ENCODE measurements at places on chromosomes 4 and X.
A peak's percentile ranks its signal among the peaks of the same experiment; 100 is the strongest.

GRCh38 chr4:115596265-115597001 is 483.0 kb upstream of the NDST4 start:
- no peak for DNase-seq

- no peak for DNase-seq
Observed at GRCh38 chr4:108762559-108763225, at the start of gene ETNPPL. ETNPPL (minus strand) TSS chr4:108763053; CDS start chr4:108762898, 155 bp downstream.

DNA sequence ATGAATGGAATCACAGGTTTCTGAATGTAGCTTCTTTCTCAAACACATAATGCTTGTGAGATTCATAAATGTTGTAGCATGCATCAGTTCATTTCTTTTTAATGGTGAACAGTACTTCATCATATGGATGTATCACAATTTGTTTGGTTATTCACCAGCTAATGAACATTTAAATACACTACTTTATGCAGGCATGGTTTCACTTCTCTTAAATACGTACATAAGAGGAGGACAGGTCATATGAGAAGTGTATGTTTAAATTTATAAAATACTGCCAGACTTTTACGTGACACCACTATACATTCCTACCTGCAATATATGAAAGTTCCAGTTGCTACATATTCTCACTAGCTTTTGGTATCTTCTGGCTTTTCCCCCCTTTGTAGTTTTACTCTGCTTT is 65.4 kb downstream of the ANKRD17 start:
- DNase-seq: no peak

DNA sequence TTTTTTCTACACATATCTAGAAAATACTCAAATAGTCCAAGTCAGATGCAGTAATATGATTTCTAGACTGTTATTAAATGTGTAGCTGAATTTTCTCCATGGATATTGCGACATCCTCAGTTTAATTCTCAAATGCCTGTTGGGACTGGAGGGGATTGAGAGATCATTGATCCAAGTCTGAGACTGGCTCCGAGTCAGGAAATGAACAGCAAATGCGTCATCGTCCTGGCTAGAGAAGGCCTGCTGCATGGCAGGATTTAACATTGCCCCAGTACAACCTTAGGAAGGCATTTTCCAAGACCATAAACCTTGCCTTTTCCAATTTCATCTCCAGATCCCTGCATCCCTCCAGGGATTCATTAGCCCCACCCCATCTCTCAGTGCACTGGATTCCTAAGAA is 56.6 kb upstream of the SLC6A14 start:
- no peak for DNase-seq

DNA sequence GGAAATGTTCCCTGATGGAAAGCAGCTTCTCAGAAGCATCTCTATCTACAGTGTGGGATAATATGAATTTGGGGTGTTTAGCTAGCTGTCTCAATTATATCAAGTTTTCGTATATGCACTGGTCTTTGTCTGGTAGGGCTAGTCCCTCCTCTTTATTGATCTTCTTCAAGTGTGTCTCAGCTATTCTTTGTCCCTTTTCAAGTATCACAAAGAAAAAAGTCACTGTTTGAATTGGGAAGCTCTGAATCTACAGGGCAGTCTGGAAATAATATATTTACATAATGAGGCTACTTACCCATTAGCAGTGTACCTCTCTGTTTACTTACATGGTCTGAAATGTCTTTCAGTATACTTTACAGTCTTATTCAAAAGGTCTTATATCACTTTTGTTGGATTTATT is 526.0 kb downstream of the IL1RAPL1 start:
- no peak for DNase-seq

DNA sequence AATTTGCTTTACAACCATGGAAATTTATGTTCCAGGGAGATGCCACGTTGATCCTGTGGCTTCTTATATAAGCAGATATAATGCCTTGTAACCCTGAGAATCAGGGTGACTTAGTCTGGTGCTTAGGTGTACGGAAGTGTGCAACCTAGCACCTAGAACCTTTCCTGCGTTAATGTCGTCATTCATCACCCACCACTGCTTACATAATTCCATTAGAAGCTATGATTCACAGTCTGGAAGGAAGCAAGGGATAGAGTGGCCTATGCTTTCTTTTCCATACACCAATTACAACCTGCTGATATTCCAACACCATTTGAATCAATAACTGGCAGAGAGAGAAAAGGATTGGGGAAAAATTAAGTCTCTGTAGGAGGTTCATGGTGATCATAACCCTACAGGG is 17.3 kb upstream of the CXCL8 start:
- no peak for DNase-seq

DNA sequence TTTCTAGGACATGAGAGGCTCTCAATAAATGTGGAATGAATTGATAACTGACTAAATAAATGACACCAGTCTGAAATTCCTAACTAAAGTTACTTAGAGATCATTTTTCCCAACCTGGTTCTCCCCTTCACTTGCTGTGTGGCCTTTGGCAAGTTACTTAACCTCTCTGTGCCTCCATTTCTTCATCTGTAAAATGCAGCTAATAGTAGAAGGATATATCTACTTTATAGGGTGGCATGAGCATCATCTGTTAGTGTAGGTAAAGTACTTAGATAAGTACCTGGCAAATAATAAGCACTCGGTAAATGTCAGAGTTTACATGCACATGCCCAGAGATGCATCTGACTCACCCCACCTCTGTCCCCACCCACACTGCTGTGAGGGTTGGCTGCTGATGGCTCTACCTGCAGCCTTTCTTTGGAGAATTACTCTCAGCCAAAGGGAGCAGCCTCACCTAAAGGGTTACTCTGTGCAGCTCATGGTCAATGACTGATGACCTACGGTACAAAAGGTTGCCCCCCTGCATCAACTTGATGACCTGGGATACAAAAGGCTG is 139.3 kb downstream of the CHIC2 start:
- DNase-seq: no peak

DNA sequence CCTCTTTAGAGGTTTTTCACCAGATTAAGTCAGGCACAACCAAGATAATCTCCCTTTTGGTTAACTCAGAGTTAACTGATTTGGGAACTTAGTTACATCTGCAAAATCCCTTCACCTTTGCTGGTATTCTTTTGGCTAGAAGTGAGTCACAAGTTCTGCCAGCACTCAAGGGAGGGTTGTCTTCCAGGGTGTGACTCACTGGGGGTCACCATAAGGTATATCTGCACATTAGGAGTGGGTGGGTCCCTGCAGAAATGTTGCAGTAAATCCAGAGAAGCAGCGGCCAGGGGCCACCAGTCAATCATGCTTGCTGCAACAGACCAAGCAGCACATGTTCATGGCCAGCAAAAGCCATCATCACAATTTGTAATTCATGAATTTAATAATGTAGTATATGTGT is 59.8 kb upstream of the MAML3 start:
- DNase-seq: no peak

DNA sequence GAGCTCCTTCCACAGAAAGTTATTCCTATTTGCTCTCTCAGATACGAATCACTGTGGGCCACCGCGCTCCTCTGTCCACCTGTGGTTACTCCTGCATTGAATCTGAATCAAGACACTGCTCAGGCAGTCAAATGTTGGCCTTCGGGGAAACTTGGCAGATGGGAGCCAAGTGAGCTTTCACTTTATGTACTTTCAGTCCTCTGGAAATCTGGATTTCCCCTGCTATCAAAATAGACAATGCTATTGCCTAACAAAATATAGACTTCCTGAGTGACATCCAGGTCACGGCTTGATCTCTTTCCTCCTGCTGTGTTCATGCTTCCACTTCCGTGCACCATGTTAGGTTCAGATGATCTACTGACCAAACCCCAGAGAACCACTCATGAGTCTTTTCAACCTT is 43.8 kb downstream of the FHL1 start:
- DNase-seq: no peak

GRCh38 chrX:637660-638481 is 7.3 kb downstream of the SHOX start:
- no peak for DNase-seq

DNA sequence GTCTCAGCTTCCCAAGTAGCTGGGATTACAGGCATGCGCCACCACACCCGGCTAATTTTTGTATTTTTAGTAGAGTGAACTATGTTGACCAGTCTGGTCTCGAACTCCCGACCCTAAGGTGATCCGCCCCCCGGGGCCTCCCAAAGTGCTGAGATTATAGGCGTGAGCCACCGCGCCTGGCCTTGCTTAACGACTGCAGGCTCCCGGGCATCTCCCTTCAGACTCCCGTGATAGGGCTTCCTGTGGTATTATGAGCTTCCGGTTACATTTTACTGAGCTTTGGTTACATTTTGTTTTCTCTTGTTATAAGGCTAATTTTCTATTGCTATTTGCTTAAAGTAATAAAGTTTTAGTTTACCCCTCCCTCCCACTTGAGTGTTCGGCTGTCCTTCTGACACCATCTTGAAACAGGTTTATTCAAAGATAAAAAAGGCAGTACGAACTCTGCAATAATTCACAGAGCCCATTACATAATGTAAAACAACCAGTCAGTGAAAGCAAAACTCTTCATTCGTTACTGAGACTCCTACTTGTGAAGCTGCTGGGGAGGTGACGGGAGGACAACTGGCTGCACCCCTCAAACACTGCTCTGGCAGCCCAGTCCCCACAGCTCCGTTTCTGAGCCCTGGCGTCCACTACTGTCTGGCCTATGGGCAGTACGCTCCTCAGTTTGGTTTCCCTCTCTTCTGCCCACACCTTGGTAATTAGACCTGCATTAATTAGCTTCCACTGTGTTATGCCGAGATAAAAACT is 795.7 kb upstream of the SLIT2 start:
- peak; percentile 61 for DNase-seq

- DNase-seq: no peak
Observed at GRCh38 chrX:118504581-118504980, 9.0 kb downstream of the DOCK11 start.
